Activated CD4-positive, alpha-beta T cell treated with anti-CD3 and anti-CD28 coated beads, Interleukin-2, amount 10 ng/mL, durations not matched to agents 7 days and 5 days (primary cell): ENCODE measurements at places on chromosomes 3 and 15.

GRCh38 chr3:59081071-59081470, 31.2 kb upstream of the CFAP20DC start:
- no peaks in the 10 kb centered on the region for H3K4me1 ChIP-seq
- H3K27ac ChIP-seq, result no peak overlapping the region
- peaks cover 39% of the 10 kb centered on the region for H3K27me3 ChIP-seq
- DNase-seq, result no peak

DNA sequence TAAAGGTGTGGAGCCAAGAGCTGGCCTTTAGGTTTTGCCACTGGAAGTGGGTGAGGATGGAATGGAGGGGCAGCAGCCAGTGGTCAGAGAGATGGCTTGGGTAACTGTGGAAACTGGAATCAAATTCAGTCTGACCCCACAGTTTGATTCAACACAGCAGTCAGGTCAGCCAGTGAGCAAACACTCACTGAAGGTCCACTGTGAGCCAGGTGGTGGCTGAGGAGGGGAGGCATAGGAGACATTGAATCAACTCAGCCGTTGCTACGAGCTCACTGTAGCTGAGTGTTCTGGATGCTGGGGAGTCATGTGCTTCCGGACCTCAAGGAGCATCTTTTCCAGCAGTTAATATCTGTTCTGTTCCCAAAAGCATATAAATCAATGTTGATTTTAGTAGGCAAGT, 37.5 kb downstream of the LPP start:
- H3K27ac ChIP-seq, result no peak overlapping the region
- H3K4me1 ChIP-seq, result peaks cover 28% of the 10 kb centered on the region
- no peak overlapping the region for H3K4me3 ChIP-seq
- no peaks in the 10 kb centered on the region for H3K27me3 ChIP-seq

GRCh38 chr3:181726351-181727330, 14.9 kb downstream of the SOX2 start:
- H3K27me3 ChIP-seq, result peaks cover 90% of the 10 kb centered on the region
- H3K4me1 ChIP-seq, result peaks cover 10% of the 10 kb centered on the region
- H3K4me3 ChIP-seq, result peak overlapping the region; percentile 61
- no peaks in the 10 kb centered on the region for H3K36me3 ChIP-seq

GRCh38 chr3:33278163-33278562, 921 bp downstream of the FBXL2 start:
- DNase-seq, result no peak
- H3K4me3 ChIP-seq, result no peak overlapping the region
- H3K27ac ChIP-seq, result no peak overlapping the region
- H3K27me3 ChIP-seq, result peaks cover 39% of the 10 kb centered on the region
- no peaks in the 10 kb centered on the region for H3K36me3 ChIP-seq

DNA sequence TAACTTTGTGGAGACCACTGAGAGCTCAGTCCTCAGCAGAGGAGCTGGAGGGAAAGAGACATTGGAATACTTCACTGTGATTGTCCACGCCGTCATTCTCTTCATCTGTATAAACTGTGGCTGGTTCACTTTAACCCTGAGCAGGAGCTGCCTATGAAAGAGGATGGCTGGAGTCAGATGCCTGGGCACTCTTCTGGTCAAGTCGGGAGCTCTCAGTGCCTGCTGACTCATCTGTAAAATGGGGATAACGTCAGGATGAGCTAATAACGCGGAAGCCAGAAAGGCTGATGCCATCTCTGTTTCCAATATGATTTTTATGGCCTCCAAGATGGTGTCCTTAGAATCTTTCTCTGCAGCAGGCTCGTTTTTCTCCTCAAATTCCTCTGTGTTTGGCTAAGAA, 51.6 kb upstream of the MRPS22 start:
- H3K4me3 ChIP-seq, result no peak overlapping the region
- no peaks in the 10 kb centered on the region for H3K27me3 ChIP-seq
- no peaks in the 10 kb centered on the region for H3K36me3 ChIP-seq

GRCh38 chr3:20990896-20991295, 760.1 kb downstream of the ZNF385D start:
- H3K36me3 ChIP-seq, result no peaks in the 10 kb centered on the region
- H3K27me3 ChIP-seq, result no peaks in the 10 kb centered on the region
- H3K4me3 ChIP-seq, result no peak overlapping the region
